Stimulated activated CD8-positive, alpha-beta memory T cell treated with anti-CD3 and anti-CD28 coated beads, Interleukin-12 subunit alpha, Interleukin-12 subunit beta, amount 100 ng/mL, for 1 hour (primary cell): ENCODE measurements at places on chromosomes 6 and 20.

GRCh38 chr20:51140671-51141070, 117.8 kb upstream of the KCNG1 start:
- no peak for DNase-seq

DNA sequence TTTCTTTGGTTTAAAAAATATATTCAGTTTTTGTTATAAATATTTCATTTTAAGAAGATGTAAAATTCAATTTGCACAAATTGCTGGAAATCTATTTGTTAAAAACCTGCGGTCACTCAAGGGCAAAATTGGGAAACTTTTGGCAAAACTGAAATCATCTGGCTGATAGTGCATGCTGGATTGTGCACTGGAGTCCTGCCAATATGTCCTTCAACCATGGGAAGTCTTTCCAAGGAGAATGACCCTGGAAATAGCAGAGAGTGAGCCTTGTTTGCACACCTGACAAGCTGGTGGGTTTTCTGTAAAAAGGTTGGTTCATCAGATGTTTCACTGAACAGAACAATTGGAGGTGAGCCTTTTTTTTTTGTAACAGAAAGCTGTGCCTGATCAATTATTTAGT, 413.5 kb downstream of the BTBD3 start:
- no peak for DNase-seq

DNA sequence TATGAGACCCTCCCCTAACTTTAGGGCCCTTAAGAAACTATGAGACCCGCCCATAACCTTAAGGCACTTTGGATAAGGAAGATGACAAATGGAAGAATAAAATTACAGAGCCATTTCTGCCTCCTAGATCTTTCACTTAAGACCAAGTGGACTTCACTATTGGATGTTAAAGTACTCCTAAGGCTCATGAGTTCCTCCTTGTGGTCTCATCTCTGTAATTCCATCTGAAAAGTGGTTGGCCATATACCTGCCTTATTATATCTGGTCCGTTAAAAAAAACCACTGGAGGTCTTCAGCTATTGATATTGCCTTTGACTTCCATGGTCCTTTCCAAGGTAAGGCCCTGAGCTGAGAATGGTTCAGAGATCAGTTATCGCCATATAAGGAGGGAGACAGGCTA, 310.3 kb downstream of the EYA4 start:
- DNase-seq, result no peak

DNA sequence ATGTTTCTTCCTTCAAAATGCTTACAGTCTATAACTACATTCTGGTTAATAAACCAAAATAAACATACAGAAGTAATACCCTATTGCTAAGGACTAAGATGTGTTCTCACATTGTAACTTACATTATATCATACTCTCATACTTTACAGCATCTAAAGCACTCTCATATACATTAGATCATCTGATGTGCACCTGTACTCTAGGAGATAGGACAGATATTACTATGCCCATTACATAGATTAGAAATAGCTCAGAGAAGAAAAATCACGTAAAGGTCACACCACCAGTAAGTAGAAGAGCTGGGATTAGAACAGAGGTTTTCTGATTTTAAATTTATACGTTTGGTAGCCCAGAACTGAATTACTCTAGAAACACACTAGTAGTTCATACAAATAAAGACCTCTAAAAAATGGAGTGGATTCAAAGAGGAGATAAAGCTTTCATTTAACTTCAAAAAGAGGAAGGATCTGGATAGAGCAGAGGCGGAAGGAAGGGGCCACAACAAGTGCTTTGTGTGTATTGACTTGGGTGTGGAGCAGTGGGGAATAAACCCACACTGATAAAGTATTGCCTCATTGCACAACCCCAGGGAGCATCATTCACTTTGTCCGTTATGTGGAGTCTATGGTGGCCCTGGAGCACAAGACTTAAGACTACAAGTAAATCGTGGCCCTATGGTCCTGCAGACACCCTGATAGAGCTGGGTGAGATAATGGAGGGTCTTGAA, 30.9 kb downstream of the SLC2A12 start:
- no peak for DNase-seq

GRCh38 chr20:21982559-21982958, 277.1 kb downstream of the PAX1 start:
- DNase-seq, result no peak

DNA sequence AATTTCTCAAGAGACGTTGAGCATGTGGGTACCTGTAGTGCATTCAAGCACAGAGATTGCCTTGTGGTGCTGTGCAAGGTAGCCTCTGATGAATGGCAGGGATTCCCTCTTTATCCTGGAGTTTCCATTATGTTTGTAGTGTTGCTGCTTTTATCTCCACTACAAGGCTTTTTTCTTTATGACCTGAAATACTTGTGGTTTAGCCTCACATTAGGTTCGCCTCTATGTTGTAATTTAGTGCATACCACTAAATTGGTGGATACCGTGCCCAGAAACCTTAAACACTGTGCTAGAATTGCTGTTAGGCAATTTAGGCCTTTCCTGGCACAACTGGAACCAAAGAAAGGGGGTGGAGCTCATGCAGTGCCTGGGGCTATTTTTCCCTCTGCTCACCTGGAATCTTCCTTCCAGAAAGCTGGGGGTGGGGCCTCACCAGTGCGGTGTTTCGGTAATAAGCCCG, 76.8 kb downstream of the NCOA7 start:
- no peak for DNase-seq

- no peak for DNase-seq
Measured at GRCh38 chr6:79062708-79063107, 15.3 kb downstream of the PHIP start.

DNA sequence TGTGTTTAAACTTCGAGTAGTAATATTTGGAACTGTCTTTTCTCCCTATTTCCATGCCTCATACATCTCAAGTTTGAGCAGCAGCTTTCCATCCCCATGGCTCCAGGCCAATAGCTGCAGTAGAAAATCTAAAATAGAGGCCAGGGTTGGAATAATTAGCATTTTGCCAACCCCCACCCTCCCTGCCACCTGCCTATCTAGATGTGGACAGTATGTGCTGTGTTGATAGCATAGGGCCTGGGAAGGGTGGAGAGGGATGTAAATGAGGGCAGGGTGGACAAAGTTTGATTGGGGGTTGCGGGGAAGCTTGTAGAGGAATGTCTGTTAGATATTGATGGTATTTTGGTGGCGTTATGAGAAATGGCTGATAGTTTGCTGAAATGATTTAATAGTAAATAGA, 5.6 kb downstream of the TOP1 start:
- no peak for DNase-seq

GRCh38 chr6:156060013-156060412, 604.4 kb upstream of the NOX3 start:
- no peak for DNase-seq

DNA sequence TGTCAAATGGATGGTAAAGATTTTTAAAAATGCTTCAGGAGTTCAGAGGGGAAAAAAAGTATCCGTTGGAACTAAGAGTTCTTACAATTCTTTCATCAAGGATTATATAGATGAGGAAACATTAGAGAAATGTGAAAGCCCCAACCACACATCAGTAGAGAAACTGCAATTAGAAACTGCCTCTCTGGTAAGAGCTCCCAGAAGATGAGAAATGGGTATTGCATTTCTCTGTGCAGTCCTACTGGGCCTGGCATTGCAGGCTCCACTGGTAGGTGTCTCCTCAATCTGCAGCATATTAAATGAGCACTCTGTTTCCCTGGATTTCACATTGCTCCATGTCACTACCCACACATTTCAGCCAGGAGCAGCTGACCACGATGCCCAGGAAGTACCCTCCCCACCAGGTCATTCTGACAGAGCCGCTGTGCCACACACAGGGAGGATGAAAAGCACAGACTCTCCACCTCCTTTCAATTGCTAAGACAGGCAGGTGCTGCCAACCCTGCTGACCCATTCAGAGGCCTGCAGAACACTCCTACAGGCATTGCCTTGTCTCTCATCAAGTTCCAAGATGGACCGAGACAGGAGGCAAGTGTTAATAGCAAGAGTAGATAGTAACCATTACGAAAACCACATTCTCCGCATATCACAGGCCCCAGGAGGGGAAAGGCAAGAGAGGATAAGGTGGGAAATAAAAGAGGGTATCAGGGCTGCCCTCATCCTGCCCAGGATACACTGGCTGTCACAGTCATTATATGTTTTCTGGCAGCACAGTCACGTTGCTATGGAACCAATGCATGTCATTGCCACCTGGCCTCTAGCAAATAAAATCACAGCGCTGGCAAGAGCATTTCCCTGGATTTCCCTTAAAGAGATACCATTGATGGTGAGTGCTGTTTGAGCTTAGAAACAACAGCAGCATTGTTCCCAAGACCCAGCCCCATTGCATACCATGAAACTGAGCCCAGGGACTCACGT, 241.7 kb downstream of the ATXN1 start:
- no peak for DNase-seq

DNA sequence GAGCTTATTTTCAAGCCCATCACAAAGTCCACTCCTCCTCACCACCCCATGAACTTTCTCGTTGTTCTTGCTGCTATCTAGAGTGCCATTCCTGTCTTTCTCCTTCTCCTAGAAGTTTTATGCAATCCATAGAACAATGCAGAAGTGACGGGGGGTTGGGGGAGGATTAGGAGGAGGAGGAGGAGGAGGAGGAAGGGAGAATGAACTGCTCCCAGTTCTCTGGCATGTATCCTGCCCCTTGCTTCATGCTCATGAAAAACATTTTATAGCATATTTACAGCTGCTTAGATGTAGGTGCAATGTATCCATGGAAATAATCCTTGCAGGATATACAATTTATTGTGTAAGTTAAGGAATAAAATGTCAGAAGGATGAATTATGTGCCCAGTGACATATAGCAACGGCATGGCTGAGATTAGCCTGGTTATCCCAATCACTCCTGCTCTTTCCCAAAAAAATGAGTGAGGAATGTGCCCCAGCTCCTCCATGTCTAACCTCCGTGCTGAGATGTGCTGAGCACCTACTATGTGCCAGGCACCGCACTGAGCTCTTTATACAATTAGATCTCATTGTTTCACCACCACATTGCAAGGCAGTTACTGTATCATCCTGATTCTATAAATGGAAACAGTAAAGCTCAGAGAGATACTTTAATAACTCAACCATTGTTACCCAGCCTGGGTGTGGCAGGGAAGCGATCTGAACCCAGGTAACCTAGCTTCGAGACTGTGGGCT, 41.6 kb upstream of the TFAP2C start:
- DNase-seq, result no peak

- DNase-seq, result no peak
Measured at GRCh38 chr20:4730780-4731179, 9.1 kb downstream of the PRND start.

DNA sequence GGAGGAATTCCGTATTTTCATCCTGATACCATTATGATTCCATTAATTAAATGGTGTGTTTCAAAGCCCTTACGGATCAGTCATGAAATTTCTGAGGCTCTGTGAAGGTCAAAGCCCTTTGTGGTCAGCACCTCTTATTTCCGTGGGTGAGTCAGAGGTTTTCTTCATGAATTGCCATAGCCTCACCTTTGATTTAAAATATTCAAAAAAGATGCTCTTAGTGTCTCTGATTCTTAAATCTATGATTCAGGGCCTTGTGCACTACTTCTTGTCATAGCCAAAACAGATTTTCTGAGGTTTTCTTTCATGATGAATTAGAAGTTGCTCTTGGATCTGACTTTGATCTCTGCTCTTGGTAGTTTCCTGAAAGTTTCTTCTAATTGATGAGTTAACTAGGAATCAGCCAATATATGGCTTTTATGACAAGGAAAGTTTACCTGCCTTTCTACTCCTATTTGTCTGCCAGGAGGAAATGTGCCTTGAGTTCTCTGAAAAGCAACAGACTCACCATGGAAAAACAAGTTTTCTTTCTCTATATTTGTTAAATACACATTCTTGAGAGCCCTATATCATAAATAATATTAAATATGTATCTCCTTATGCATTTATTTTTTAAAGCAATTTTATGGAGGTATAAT, 613.0 kb downstream of the UTRN start:
- DNase-seq, result no peak

DNA sequence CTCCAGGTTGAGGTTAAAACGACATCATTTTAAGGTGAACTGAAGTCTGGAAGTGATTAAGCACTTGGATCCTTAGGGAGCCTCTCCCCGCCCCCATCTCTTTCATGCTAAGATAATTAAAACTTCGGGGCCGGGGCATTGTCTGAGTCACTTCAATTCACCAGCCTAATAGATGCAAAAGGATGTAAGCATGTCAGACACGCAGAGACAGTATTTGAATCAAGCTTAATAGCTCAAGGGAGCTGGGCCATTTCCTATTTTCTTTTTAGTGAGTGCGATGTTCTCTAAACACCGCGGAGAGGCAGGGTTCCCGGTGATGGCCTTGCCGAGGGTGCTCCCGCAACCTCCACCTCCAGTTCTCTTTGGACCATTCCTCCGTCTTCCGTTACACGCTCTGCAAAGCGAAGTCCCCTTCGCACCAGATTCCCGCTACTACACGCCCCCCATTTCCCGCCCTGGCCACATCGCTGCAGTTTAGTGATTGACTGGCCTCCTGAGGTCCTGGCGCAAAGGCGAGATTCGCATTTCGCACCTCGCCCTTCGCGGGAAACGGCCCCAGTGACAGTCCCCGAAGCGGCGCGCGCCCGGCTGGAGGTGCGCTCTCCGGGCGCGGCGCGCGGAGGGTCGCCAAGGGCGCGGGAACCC, 516 bp upstream of the IRF4 start:
- DNase-seq, result no peak

- DNase-seq, result no peak
Measured at GRCh38 chr6:114739656-114740055, 396.8 kb upstream of the HS3ST5 start.

GRCh38 chr6:83463886-83464285, 33.0 kb upstream of the ME1 start:
- no peak for DNase-seq

- no peak for DNase-seq
Measured at GRCh38 chr6:155024391-155025027, 29.4 kb downstream of the TIAM2 start.

DNA sequence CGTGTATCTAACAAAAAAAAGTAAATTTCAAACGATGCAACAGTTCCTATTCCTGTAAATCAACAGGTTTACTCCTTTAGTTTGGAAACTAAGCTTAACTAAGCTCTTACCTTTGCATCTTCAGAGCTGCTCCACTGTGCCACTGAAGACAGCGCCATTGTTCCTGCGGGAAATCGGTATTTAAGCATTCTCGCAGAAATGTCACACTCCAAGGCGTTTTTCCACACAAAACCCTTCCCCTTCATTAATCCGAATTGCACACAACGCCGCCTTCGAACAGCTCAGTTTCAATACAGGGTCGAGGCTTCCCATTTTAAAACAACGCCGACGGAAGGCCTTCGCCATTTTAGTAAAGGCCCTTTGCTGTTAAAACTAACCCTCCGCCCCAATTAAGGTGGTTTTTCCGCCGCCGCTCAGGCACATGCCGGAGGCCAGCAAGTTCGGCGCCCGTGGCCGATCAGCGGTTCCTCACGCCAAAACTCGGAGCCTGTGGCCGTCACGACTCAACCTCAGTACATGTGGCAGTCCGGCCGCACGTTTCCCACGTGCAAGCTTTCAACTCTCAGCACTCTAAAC, 35.4 kb upstream of the SYNCRIP start:
- DNase-seq, result no peak

- no peak for DNase-seq
Measured at GRCh38 chr6:21414065-21414464, 179.5 kb upstream of the SOX4 start.
